Thoracic aorta (tissue), 2 donors: ENCODE measurements at places on chromosomes 6 and 20. TPM values are rescaled to one million over a fixed set of nuclear protein-coding genes. Genes with fewer than 3 reads are reported as not detected.

Gene FILIP1
- 43.8 TPM for total RNA-seq

DNA sequence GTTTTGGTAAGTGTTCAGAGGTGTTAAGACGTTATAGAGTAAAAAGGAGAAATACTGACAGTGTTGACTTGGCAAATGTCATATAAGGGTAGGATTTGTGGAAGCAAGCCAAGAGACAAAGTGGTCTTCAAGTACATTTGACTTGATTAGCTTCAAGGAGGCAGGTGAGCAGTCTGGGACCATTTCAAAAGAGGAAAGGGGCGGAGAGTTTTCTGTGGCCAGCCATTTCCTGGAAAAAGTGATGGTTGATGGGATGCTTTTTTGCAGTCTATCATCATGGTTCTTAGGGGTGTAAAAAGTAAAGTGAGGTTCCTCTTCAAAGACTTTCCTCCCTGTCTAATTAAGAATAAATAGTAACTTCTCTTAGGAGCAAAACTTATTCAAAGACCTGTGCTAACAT is 28.7 kb downstream of the FKBP1A start:
- H3K27ac ChIP-seq, result no peak overlapping the region
- no peaks in the 10 kb centered on the region for H3K4me1 ChIP-seq
- H3K4me3 ChIP-seq, result no peak overlapping the region
- no peaks in the 10 kb centered on the region for H3K36me3 ChIP-seq
- DNase-seq, result no peak

DNA sequence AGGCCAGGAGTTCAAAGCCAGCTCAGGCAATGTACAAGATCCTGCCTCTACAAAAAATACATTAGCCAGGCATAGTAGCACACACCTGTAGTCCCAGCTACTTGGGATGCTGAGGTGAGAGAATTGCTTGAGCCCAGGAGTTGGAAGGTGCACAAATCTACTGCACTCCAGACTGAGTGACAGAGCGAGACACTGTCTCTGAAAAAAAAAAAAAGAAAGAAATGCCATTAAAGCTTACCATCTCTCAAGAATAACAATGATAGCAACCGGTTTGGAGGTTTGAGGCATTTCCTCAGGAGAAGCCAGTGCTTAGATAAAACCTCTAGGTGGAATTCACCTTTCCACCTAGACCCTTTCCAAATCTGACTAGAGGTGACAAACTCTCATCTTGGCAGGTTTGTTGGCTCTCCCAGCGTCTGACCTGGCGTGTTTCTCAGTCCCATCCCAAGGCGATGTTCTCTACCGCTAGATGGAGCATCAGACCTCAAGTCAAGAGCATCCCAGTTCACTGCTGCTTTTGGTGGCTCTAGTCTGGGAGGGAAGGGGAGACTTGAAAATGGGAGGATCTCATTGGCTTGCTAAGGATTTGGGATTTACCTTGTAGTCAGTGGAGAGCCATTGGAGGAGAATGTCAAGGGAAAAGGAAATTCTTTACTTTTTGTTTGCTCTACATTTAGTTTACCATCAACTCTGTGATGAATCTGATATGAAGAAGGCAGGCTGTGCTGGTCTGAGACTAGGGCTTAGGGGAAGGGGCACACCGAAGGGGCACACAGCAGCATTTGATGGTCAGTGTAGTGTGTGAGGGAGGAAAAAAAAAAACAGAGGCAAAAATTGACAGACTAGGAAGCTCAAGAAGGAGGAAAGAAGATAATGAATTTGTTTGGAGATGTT is 67.9 kb downstream of the NCOA7 start:
- H3K4me1 ChIP-seq, result no peaks in the 10 kb centered on the region
- peaks cover 2% of the 10 kb centered on the region for H3K36me3 ChIP-seq
- no peaks in the 10 kb centered on the region for H3K27me3 ChIP-seq
- DNase-seq, result no peak
- H3K4me3 ChIP-seq, result no peak overlapping the region

- no peaks in the 10 kb centered on the region for H3K36me3 ChIP-seq
- H3K4me1 ChIP-seq, result no peaks in the 10 kb centered on the region
- no peak for DNase-seq
- H3K27ac ChIP-seq, result no peak overlapping the region
- no peaks in the 10 kb centered on the region for H3K27me3 ChIP-seq
Observed at GRCh38 chr6:8589941-8590729, 154.8 kb upstream of the SLC35B3 start.

DNA sequence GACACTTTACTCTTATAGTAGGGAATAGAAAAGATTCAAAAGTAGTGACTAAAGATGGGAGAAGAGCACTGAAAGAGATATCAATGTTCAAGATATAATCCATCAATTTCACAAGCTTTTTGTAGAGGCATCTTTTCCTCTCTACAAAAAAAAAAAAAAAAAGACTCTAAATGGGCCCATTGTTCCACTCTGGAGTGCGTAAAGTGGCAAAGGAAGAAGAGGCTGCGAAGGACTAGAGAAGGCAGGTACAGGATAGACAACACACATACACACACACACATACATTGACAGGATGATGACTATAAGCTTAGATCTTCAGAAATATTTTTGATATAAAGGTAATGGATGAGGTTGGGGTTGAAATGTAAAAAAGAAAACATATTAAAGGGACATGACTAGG is 157.6 kb downstream of the HIVEP2 start:
- H3K27ac ChIP-seq, result no peak overlapping the region
- H3K36me3 ChIP-seq, result no peaks in the 10 kb centered on the region
- no peaks in the 10 kb centered on the region for H3K27me3 ChIP-seq
- H3K4me3 ChIP-seq, result no peak overlapping the region
- H3K4me1 ChIP-seq, result peaks cover 3% of the 10 kb centered on the region
- no peak for DNase-seq

DNA sequence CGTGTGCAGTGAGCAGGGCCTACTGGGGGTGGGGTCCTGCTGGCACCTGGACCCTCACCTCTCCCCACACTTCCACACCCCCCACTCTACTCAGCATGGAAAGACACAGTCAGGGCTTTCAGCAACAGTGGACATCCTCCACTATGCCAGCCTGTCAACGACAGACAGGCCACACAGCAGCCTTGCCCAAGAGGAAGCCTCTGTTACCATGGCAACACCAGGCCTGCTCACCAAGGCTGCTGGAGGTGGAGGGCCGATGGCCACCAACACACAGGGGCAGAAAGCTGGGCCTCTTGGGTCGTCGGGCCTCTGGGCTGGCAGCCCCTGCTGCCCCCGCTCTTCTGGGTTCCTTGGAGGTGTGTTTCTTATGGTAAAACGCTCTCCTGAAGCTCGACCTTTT is 13.6 kb downstream of the BNIP5 start:
- H3K27ac ChIP-seq, result no peak overlapping the region
- no peaks in the 10 kb centered on the region for H3K27me3 ChIP-seq
- DNase-seq, result no peak
- H3K4me1 ChIP-seq, result no peaks in the 10 kb centered on the region

GRCh38 chr6:23728707-23729106 is 397.3 kb upstream of the NRSN1 start:
- H3K27me3 ChIP-seq, result no peaks in the 10 kb centered on the region
- H3K36me3 ChIP-seq, result no peaks in the 10 kb centered on the region
- no peak overlapping the region for H3K4me3 ChIP-seq
- H3K4me1 ChIP-seq, result no peaks in the 10 kb centered on the region
